ENCODE measurements at places on chromosomes 3 and 15.

DNA sequence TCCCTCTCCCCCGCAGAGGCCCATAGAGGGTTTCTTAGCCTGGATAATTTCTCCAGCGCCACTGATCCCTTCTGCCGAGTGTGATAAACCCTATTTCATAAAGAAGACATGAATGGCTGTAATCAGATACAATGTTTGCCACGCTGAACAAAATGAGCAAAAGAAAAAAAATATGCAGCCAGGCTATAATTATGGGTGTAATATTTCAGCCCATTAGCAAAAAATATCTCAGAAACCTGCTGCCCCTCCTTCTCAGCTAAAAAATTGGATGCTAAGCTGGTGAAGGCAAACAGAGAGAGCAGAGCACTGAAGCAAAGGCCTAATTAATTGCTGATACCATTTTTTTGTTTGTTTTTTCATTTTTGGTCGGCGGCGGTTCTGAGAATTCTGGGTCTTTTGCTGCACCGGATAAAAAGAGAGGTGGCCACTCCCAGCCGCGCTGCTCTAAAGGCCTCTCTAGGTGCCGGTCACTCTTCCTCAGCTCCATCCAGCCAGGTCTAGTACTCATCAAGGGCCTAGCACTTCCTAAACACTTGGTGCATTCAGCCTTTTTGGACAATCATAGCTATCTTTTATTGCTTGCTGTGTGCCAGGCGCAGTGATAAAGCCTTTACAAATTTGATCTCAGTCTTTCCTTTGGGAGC lies 128.7 kb upstream of the TLE3 start:
- no peak for DNase-seq

DNA sequence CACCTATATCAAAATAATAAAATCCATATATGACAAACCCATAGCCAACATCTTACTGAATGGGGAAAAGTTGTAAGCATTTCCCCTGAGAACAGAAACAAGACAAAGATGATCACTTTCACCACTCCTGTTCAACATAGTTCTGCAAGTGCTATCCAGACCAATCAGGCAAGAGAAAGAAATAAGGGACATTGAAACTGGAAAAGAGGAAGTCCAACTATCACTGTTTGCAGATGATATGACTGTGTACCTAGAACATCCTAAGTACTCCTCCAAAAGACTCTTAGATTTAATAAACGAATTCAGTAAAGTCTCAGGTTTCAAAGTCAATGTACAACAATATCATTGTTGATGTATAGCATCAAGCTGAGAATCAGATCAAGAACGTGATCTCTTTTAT lies 35.6 kb upstream of the FGF7 start:
- DNase-seq: no peak

DNA sequence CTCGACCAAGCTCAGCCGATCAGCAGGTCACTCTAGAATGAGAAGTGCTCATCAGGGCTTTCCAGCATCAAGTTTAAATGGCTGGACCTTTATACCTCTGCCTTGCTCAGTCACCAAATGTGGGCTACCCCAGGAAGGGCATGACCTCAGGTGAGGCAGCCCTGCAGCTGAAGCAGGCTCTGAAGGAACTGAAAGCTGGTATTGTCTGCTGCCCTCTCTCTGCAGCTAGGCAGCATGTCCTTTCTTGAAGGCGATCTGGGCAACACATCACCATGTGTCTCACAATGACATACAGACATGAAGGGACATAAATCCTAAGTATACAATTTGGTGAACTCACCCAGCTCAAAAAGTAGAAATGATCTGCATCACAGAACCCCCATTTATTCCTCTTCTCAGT lies 38.7 kb upstream of the ARID3B start:
- DNase-seq: no peak

- DNase-seq: no peak
Measured at GRCh38 chr3:23174426-23175039, 28.6 kb upstream of the UBE2E2 start.

DNA sequence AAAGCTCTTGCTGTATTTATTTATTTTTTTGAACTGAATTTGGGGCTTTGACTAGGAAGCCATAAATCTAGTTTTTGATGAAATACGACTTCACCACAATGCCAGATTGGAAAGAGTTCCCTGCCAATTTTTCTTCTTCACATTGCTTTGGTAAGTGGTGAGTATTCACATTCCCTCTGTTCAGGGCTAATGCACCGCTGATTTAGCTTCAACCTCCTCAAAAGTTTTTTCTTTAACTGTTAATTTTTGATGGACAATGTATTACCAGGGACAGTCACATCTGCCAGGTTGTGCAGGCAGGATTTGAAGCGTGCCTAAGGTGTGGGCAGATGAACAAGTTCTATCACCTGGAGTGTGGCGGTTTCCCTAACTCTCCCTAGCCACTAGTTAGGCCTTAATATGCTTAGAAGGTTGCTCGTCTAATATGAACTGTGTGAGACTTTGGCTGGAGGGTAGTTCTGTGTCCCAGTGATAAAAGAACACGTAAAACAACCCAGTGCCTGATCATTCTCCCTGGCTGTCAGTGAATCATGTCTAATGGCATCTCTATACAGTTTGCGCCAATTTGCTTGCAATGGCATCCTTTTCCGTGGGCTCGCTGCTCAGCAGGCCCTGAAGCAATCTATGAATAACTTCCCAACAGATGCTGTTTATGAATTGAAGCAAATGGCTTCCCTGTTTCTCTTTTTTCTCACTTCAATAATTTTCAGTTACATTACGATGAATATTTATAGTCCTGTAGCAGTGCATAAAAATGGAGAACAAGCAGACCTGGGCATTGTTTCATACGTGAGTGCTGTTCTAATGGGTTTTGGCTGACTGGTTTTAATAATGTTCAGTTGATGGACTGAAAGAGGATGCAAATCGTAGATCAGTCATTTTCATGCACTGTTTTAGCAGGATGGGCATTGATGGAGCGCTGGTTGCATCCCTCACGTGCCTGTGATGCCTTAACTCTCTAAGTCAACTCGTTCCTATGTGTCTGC lies 243.2 kb upstream of the SUCLG2 start:
- DNase-seq: no peak

DNA sequence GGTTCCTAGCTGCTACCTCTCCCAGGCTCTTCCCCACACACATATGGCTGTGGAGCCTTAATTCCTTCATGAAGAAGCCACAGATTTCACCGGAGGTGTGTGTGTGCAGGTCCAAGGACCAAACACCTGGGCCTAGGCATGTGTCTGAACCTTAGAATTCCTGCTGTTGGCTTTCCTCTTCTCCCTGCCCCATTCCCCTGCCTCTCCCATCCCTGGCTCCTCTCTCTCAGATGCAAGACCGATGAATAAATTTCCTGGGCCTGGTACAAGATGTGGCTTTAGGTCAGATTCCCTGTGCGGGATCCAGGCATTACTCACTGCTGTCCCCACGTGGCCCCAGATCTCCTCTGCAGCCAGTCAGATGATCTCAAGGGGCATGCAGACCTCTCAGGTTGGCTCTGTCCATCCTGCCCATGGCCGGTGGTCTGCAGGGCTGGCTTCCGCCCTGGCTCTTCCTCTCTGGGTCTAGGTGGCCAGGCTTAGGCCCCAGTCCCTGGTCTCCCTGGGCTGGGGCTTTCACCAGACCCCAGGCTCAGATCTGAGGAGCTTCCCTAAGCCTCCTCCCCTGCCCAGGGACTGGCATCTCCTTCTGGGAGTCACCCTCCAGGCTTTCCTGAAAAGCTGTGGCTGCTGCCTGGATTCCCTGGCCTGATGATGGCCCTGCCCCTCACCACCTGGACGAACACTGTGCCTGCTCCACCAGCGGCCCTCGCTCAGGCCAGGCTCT lies 20.5 kb downstream of the CCR9 start:
- DNase-seq: no peak

GRCh38 chr3:11452885-11453847 lies 181.0 kb downstream of the ATG7 start:
- peak; percentile 53 for DNase-seq

DNA sequence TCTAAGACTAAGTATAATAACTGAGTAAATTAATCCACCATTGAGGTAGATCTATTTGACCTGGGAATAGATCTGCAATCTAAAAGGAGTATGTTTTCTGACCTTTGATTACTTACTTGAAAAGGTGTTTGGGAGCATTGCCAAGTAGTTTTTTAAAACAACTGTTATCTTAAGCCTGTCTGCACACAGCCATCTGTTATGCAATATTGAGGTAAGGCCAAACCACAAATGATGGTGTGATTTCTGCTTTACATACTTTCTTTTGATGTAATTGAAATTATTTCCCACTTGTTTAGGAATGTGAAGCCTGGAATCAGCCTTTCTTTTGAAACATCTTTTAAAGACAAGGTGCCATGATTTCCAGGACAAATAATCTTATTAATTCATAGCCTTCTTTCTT lies 274.0 kb downstream of the BBX start:
- no peak for DNase-seq

DNA sequence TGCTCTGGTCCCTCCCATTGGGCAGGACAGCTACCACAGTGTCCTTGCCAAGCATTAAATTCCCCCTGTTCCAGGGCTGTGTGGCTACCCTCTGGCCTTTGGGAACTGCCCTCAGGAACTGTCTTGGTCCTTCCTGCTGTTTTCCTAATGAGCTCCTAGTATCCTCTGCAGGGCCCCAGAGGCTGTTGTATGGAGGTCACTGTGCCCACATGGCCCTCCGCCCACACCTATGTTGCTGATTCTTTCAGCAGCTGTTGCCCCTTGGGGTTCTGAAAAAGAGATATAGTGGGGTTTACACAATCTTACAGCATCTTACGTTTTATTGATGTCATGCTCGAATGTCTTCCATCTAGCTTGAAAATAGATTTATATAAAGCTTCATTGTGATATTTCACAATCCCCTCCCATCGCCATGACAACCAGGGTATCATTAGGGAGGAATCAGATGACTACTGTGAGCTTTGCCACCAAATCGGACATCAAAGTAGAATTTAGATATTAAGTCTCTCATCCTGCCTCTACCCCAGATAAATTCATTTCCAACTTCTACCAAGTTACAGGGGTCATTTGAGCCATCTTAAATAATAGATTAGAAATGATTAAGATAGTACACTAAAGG lies 97.1 kb upstream of the NR2E3 start:
- DNase-seq: no peak

GRCh38 chr3:5666455-5666854 lies 478.9 kb downstream of the EDEM1 start:
- no peak for DNase-seq

GRCh38 chr3:123100193-123100776 lies 33.5 kb downstream of the PDIA5 start:
- DNase-seq: no peak

GRCh38 chr3:60514085-60514649 lies 737.1 kb downstream of the FHIT start:
- DNase-seq: no peak

DNA sequence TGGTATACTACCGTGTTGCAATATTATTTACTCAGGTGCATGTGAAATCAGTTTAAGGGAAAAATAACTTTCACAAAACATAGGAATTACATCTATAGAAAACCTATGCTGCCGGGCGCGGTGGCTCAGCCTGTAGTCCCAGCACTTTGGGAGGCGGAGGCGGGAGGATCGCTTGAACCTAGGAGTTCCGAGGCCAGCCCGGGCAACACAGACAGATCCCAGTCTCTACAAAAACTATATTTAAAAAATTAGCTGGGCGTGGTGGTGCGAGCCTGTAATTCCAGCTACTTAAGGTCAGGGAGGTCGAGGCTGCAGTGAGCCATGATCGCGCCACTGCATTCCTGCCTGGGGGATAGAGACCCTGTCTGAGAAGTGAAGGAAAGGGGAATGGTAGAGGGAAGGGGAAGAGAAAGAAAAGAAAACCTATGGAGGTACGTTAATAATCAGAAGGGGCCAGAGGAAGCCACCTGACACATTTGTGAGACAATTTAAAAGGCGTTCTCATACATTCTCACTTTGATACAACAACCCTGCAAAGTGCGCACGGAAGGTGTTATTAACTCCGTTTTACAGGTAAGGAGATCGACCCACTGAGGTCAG lies 456 bp upstream of the TMEM62 start:
- no peak for DNase-seq

- DNase-seq: no peak
Measured at GRCh38 chr3:23968463-23969184, 23.5 kb downstream of the NR1D2 start.

DNA sequence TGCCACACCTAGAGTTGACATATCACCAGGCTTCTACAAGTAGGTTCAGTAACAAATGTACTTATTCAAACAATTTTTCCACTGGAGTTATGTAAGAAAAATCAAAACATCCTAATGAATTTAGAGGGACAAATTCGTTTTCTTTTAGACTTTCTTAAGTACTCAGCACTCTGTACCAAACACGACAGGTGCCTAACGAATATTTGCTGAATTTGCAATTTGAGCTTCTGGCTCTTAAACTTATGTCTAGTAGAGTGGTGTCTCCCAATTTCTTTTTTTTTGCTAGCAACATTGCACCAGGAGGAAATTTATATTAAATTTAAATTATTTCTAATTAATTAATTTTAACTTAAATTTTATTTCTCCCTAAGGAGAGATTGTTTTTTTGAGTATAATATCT lies 397.0 kb downstream of the CNTN3 start:
- no peak for DNase-seq

DNA sequence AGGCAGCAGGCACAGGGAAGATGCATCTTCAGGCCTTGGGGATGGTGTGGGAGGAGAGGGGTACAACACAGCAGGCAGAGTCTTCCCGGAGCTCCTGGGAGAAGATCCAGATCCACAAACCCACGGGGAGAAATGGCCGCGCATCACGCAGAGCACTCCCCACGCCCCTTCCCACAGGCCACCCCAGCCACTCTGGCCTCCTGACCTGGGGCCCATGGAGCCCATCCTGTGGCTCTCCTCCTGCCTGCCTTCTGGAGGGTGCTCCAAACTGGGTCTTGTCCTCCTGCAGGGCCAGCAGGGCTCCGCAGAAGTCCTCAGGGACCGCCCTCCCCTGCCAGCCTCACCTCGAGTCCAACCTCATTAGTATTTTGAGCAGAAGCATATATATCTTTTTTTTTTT lies 17.9 kb downstream of the CORO2B start:
- DNase-seq: no peak

- no peak for DNase-seq
Measured at GRCh38 chr3:183128709-183129108, 29.4 kb upstream of the MCCC1 start.

- no peak for DNase-seq
Measured at GRCh38 chr3:171811295-171811912, 1.1 kb upstream of the PLD1 start.

DNA sequence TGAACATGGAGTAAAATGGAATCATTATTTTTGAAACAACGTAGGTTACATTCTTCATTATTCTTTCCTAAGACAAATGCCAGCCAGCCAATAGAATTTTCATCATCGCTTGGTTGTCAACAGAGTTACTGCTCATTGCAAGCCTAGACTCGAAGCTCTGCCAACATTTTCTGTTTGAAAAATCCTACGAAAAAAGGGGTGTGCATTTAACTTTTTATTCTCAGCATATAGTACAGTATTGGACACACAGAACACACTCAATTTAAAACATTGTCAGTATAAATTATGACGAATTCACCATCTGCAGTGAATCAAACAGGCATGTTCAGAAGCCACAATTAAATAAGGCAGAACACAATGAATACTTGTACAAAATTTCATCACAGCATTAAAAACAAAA lies 232.1 kb downstream of the NR1D2 start:
- DNase-seq: no peak
